ENCODE measurements at places on chromosomes 16 and 17. TPM values are rescaled to one million over a fixed set of nuclear protein-coding genes. Genes with fewer than 3 reads are reported as not detected.

Gene ABCA9
- 22.7 TPM for total RNA-seq

Gene HS3ST4
- not detected for total RNA-seq

Gene RAB11FIP4
- 0.20 TPM for total RNA-seq

Gene SMG1
- 73.1 TPM for total RNA-seq

Gene EPX
- total RNA-seq = not detected
